8988T (cell line): ENCODE measurements at places on chromosomes 6 and 20.

GRCh38 chr6:83313882-83314281, 117.0 kb downstream of the ME1 start:
- DNase-seq = no peak

GRCh38 chr6:80197474-80197873, 91.0 kb downstream of the BCKDHB start:
- no peak for DNase-seq

- DNase-seq = no peak
Measured at GRCh38 chr20:38864662-38865061, 59.2 kb downstream of the PPP1R16B start.

GRCh38 chr20:32534661-32535240, 50.4 kb downstream of the NOL4L start:
- no peak for DNase-seq

- no peak for DNase-seq
Measured at GRCh38 chr6:35486005-35486925, 10.6 kb downstream of the TEAD3 start.

DNA sequence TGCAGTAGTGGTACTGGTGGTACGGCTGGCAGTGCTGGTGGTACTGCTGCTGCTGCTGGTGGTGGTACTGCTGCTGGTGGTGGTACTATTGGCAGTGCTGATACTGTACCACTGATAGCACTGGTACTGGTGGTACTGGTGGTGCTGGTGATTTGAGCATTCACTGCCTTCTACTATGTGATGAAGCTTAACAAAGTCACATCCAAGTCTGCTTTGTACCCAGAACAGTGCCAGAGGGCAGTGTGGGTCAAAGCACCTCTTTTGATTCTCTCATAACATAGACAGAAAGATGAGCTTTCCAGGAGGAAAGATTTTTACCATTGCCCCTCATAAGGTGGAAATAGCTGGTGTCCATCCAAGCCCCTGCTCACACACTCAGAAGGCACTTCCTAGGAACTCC, 48.7 kb downstream of the ANKRD6 start:
- no peak for DNase-seq

GRCh38 chr20:52592567-52592966, 379.6 kb upstream of the TSHZ2 start:
- no peak for DNase-seq

DNA sequence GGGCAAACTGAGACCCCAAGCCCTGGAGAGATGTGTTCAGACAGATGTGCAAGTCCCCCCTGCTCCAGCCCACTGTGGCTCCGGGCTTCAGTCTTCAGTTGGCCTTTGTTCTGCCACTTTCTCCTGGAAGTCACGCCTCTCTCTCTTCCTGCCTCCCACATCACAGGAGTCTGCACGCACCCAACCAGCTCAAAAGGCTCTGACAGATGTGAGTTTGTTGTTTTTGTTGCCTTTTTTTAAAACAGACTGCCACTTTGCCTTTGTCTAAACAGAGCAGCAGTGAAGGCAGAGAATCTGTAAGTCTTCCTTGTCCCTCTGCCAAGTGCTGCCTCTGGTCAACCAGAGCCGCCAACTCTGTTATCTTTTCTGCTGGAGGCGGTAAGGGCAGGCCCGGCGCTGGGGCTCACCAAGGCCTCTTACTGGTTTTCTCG, 149.7 kb downstream of the TFAP2C start:
- no peak for DNase-seq

DNA sequence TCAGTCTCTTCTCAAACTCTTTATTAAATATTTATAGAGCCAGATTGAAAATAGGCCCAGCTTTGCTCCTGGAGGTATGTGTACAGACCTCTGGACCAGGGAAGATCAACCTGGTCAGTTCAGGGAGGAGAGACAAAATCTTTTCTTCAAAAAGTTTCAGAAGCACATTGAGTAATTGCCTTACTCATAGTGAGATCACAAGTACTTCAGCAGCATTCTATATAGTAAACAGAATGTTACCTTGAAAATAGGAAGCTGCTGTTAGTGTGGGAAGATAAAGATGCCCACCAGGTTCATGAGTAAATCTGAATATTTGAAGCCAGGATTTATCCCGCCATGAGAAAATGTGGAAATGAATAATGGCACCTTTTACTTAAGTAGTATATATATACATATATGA, 665.9 kb upstream of the CITED2 start:
- DNase-seq = no peak

DNA sequence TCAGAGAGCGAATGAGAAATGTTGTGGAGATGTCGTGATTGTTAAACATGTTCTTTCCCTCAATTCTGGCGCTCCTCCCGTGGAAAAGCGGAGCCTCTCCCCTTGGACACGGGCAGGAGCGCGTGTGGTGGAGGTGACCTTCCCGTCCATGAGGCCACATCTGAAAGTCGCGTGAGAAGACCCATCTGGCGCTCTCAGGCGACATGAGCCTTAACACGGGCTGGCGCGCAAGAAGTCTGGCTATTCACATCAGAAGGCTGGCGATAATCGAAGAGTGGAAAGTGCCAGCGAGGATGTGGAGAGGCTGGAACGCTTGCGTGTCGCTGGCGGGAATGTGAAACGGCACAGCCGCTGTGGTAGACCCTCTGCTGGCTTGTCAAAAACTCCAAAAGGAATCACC, 341.3 kb downstream of the ZFAND3 start:
- DNase-seq = no peak

DNA sequence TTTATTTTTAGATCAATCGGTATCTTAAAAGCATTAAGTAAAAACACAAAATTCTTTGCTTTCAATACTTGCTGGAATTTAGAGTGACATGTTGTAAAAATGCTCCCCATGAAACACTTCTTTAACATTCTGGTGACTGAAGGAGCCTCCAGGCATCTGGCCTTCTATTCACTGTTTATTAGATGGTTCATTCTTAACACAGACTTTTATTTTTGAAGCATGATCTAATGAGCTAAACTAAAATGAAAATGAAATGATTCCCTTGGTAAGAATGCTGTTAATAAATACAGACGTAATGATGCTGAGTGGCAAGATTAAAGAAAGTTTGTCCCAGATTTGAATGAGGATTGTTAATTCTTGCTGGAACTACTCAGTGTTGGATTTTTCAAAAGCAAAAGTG, 698.4 kb downstream of the TENT5A start:
- no peak for DNase-seq
